ENCODE measurements at places on chromosomes 6 and 20.

DNA sequence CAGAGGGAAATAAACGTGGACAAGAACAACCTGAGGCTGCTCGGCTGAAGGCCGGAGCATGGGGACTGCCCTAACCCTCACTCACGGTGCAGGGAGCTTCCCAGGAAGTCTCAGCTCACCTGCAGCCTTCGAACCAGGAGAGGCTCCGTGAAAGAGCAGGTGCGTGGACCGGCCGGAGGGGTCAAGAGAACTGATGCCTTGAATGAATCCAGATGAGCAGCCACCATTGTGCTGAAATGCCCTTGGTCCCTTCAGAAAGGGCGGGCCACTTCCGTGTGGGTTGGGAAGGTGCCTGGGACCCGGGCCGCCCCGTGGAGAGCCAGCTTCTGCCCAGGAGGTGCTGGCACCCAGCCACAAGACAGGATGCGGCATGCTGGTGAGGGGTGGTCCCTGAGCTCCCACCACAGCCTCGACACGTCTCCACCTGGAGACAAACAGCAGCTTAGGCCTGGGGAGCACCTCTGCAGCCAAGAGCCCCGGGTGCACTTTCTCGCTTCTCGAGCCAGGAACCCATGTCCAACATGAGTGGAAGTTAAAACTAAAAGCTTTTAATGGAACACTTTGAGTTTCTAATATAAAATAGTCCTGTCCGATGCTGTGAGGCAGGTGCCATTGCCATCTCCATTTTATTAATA is 83.5 kb downstream of the TTLL2 start:
- no peak for DNase-seq

DNA sequence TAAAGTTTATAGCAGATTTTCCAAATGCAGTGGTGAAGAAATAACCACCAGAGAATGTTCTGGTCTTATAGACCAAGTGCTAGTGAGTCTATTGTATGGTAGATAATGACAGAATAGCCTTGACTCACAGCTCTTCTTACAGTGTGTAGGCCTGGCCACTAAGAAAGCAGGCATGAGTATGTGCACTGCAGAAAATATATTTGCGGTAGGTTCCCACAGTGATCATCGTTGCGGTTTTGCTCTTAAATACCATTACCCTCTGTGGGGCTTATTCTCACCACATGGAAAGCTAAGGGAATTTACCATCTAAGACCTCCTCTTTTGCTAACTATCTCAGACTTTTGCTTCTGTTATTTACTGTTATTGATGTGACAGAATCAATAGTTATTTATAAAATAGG is 212.3 kb upstream of the SYNDIG1 start:
- DNase-seq = no peak

GRCh38 chr6:39330476-39330875 is 8.0 kb upstream of the KCNK16 start:
- no peak for DNase-seq

- no peak for DNase-seq
Observed at GRCh38 chr6:16739329-16739801, 21.9 kb downstream of the ATXN1 start.

GRCh38 chr6:112691289-112691688 is 344.2 kb downstream of the RFPL4B start:
- no peak for DNase-seq

DNA sequence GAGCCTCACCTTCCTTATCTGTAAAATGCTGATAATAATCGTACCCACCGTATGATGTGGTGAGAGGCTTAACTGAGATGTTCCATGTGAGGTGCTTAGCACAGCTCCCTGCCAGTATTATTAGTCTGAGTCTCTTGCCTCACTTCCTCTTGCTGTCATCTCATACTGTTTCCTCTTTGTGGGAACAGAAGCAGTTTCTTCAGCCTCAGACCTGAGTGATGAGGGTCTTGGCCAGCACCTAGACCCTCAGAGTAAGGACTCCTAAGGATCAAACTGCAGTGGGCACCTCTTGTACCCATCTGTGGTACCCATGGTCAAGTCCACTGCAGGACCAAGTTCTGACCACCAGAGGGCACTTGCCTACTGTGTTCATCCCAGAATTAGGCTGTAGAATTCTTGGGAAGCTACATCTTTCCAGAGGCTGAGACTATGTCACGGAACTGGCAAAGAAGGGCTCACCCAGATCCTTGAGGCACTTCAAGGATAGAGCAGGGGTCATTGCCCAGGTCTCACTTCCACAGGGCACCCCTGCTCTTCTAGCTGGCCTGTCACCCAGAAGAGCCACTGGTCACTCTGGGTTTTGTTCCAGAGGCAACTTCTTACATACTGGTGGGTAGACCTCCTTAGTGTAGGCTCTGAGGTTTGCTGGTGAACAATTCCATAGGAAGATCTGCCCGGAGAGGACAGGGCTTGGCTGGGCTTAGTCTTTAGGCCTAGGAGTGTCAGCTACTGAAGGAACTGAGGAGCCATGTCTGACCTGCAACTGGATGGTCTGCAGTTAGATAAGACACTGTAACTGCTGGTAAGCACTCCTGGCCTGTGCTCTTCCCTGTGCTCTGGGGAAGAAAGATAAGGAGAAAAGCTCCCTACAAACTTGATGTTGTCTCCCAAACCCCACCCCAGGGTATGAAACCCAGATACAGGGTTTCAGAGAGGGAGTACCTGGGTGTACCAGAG is 20.6 kb upstream of the SGK2 start:
- peak; percentile 46 for DNase-seq

GRCh38 chr6:106525882-106526275 is 103.4 kb downstream of the RTN4IP1 start:
- DNase-seq = no peak

DNA sequence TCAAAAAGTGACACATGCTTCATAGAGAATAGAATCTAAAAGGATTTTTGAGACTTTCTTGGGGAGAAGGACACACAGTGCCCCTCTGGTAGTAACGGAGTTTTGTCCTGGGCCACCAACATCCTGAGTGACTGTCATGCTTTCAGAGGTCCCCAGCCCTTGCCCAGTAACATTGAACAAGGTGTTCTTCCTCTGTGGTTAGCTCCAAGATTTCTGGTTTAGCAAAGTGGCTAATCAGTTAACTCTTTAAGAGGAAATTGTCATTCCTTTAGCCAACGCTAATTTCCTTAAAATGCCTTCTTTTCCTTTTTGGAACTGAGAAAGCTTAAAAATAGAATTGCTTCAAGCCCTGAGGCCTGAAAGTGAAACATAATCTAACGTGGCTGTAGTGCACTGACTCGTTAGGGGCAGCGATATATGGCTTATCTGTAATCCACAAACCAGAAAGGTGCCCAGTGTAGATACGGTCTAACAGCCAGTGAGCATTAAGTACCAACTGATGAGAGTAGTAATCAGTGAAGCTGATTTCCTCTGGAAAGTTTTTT is 7.8 kb downstream of the E2F3 start:
- no peak for DNase-seq

DNA sequence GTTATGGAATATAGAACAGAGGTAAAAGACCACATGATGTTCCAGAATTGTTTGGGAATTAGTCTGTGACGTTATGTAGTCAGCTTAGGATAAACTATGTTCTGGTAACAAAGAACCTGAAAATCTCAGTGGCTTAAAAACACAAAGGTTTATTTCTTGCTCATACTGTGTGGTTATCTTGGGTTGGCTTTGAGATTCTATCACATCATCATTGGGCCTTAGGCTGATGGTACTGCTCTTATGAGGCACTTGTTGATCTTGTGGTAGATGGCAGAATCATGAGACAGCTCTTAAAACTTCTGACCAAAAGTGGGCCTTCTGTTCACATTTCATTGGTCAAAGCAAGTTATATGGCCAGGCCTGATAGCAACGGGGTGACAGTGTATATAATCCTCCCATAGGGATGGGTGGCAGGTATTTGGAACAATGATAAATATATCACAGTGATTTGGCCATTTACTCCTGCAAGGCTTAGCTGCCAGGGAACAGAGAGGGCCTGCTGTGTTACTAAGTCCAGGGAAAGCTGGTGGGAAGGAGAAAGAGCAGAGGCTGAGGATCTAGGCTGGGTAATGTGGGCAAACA is 13.5 kb downstream of the DHX35 start:
- DNase-seq = no peak

GRCh38 chr6:314377-314776 is 22.1 kb downstream of the DUSP22 start:
- DNase-seq = no peak
